Hepatocyte (in vitro differentiated cells): ENCODE measurements at places on chromosomes 11 and 22. TPM values are rescaled to one million over a fixed set of nuclear protein-coding genes. Genes with fewer than 3 reads are reported as not detected.

DNA sequence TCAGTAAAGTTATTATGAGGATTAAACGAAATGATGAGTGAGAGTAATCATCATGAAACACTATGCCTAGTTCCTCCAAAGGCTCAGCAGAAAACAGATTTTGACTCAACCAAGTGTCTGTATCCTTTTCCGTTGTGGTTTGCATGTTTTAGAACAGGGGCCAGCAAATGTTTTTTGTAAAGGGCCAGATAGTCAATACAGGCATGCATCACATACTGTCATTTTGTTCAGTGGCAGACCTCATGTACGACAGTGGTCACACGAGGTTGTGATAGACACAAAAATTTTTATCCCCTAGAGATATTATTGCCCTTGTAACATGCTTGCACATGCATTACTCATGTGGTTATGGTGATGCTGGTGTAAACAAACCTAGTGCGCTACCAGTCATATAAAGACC lies 81.9 kb upstream of the SLC25A18 start:
- no peaks in the 10 kb centered on the region for H3K27me3 ChIP-seq
- peaks cover 9% of the 10 kb centered on the region for H3K4me1 ChIP-seq
- no peaks in the 10 kb centered on the region for H3K36me3 ChIP-seq
- DNase-seq: no peak
- H3K4me3 ChIP-seq: no peak overlapping the region

- DNase-seq: peak; percentile 87
- peak overlapping the region; percentile 92 for H3K27ac ChIP-seq
- peak overlapping the region; percentile 96 for H3K4me3 ChIP-seq
Measured at GRCh38 chr11:2885017-2885677, 428 bp downstream of the CDKN1C start.

DNA sequence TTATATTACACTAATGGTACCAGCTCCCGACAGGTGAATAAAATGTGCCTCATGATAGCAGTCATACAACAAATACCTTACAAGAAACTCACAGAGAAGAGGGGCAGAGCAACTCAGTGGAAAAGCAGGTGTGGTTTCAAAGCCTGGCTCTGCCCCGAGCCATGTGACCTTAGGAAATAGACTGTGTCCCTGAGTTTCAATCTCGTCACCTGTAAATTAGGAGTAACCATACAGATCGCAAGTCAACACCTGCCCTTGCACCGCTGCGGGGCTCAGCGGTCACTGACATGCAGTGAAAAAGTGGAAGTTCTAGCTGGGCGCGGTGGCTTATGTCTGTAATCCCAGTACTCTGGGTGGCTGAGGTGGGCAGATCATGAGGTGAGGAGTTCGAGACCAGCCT lies 11.9 kb upstream of the MRTFA start:
- no peak overlapping the region for H3K4me3 ChIP-seq
- no peak overlapping the region for H3K27ac ChIP-seq
- H3K4me1 ChIP-seq: peaks cover 11% of the 10 kb centered on the region
- no peaks in the 10 kb centered on the region for H3K36me3 ChIP-seq
- no peaks in the 10 kb centered on the region for H3K27me3 ChIP-seq

DNA sequence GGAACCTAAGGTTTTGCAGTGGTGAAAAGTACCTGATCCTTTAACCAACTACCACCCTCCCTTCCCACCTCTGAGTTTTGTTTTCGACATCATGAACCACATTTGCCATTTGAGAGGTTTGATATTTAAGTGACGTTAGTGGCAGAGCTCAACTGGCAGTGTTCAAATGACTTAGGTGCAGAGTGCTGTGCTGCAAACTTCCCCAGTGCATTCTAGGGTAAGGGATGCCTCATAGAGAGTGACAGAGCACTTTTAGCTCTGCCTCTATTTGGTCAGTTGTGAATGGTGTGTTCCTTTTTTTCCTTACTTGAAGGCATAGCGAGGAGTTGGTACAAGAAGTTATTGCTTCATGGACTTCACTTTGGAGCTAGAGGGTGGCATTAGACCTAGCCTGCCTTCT lies 9.4 kb downstream of the BMAL1 start:
- H3K27ac ChIP-seq: no peak overlapping the region
- no peak overlapping the region for H3K4me3 ChIP-seq
- H3K4me1 ChIP-seq: no peaks in the 10 kb centered on the region
- H3K27me3 ChIP-seq: no peaks in the 10 kb centered on the region
- no peak for DNase-seq

DNA sequence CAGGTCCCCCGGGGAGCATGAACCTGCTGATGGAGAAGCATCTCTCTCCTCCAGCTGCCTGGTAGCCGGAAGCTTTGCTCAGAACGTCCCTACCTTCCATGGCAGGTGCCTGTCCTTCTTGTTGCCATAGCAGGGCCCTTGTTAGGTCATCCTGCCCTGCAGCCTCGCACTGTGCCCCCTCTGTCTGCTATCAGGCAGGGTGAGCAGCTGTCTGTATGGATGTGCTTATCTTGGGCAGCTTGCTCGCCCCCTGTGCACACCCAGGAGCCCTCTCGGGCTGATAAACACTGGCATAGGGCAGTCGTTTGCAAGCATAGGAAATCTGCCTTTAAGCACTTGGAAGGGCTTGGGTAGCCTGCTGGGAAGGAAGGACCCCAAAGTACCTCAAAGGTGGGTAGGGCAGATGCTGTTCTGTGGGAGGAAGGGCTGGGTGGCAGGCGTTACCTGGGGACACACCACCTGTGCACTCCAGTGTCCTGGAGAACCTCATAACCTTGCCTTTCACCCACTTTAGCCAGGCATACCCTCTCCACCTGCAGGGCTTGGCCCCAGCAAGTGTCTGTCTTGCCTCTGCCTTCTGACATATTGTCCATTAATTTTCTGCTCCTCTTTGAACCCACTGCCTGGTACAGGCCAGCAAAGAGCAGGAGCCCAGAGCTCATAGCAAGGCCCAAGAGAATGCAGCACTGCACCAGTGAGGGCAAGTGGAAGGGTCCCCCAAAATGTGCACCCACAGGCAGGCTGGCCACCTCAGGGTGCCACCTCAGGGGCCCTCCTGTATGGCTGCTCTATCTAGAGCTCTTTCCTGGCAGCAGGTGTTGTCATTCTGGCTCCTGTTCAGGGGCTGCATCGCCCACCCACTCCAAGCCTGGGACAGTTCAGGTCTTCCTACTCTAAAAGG lies 8.0 kb upstream of the COMT start:
- no peaks in the 10 kb centered on the region for H3K4me1 ChIP-seq
- no peak overlapping the region for H3K4me3 ChIP-seq
- no peaks in the 10 kb centered on the region for H3K27me3 ChIP-seq
- no peak for DNase-seq
- no peaks in the 10 kb centered on the region for H3K36me3 ChIP-seq

DNA sequence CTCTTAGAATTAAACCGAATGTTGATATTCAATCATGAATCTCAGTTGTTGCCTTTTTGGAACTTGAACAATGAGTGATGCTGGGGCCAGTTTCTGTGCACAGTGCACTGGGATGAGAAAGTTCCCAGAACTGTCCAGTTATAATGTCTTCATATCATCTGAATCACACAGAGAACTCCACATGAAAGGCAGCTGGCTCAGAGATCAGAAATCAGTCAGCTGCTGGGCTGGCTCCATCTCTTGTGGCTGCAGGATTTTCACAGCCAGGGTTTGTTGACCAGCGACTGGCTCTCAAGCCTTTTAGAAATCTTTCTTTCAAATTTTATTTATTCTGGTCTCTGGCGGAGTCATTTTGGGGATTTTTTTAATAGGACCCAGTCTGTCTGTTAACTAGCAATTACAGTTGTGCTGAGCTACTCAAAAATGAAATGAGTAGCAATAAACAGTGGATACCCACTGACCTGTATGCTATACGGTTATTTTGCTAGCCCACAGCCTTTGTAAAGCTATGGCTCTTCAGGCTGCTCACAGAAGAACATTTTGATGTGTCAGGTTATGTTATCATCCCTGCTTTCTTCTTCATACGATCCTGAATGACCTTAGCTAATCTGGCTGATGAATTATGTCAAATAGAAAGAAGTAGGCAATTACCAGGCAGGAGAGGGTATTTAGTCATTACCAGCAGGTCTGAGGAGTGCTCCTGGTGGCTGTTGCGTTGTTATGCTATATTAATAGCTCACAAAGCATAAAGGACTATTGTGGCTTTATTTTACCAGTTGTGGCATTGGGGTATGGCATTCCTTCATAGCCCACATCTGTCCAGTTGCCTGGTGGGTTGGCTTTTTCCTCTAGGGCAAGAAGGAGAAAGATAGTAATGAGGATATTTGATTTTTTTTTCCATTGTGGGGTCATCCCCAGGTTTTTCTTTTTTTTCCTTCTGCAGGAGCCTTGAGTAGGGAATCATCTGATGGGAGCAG lies 3.6 kb downstream of the FAT3 start:
- H3K36me3 ChIP-seq: no peaks in the 10 kb centered on the region
- DNase-seq: no peak
- H3K4me1 ChIP-seq: peaks cover 7% of the 10 kb centered on the region
- H3K27ac ChIP-seq: no peak overlapping the region
- no peak overlapping the region for H3K4me3 ChIP-seq

P2RY6 gene
- polyA plus RNA-seq: 8.9 and 9.7 TPM in 2 replicates

RELA gene
- 64.6 and 68.7 TPM in 2 replicates for polyA plus RNA-seq

OR4A47 gene
- not detected in 2 replicates for polyA plus RNA-seq

OR8G5 gene
- not detected in 2 replicates for polyA plus RNA-seq
